ENCODE measurements at places on chromosomes 4 and X. TPM values are rescaled to one million over a fixed set of nuclear protein-coding genes. Genes with fewer than 3 reads are reported as not detected.

The FAM47B gene
- polyA plus RNA-seq, result not detected

GRCh38 chr4:88719381-88719780 is 21.8 kb upstream of the NAP1L5 start:
- DNase-seq, result no peak

- DNase-seq, result no peak
Observed at GRCh38 chr4:119313237-119313636, 8.7 kb downstream of the FABP2 start.

GRCh38 chr4:30714408-30715031 is 5.6 kb upstream of the PCDH7 start:
- peak; percentile 63 for DNase-seq

Data from SK-N-SH (cell line).